SJCRH30 (cell line): ENCODE measurements at places on chromosomes 7 and 10. TPM values are rescaled to one million over a fixed set of nuclear protein-coding genes. Genes with fewer than 3 reads are reported as not detected.
A peak's percentile ranks its signal among the peaks of the same experiment; 100 is the strongest.

- H3K27ac ChIP-seq = no peak overlapping the region
- no peaks in the 10 kb centered on the region for H3K4me1 ChIP-seq
- no peaks in the 10 kb centered on the region for H3K36me3 ChIP-seq
- peak; percentile 17 for DNase-seq
- no peak overlapping the region for H3K4me3 ChIP-seq
Measured at GRCh38 chr7:110090110-110090820, 1000.7 kb upstream of the LRRN3 start.

DNA sequence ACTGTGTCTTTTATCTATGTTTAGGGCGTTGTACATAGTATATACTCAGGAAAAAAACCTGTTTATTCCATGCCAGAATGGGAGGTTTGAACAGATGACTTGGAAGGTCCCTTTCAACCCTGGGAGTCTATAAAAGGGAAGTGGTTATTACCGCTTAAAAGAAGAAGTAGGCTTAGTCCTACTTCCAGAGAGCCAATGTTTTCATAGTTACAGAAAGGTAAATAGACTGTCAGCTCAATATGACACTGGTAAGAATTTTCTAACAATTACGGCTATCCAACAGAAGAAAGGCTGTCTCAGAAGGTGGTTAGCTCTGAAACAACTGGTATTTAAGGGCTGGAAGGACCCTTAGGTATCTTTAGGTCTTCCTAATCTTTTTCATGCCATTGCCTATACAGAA is 1.1 kb upstream of the TFAM start:
- peaks cover 17% of the 10 kb centered on the region for H3K36me3 ChIP-seq
- peak overlapping the region; percentile 69 for H3K4me3 ChIP-seq
- no peaks in the 10 kb centered on the region for H3K27me3 ChIP-seq
- DNase-seq = no peak

DNA sequence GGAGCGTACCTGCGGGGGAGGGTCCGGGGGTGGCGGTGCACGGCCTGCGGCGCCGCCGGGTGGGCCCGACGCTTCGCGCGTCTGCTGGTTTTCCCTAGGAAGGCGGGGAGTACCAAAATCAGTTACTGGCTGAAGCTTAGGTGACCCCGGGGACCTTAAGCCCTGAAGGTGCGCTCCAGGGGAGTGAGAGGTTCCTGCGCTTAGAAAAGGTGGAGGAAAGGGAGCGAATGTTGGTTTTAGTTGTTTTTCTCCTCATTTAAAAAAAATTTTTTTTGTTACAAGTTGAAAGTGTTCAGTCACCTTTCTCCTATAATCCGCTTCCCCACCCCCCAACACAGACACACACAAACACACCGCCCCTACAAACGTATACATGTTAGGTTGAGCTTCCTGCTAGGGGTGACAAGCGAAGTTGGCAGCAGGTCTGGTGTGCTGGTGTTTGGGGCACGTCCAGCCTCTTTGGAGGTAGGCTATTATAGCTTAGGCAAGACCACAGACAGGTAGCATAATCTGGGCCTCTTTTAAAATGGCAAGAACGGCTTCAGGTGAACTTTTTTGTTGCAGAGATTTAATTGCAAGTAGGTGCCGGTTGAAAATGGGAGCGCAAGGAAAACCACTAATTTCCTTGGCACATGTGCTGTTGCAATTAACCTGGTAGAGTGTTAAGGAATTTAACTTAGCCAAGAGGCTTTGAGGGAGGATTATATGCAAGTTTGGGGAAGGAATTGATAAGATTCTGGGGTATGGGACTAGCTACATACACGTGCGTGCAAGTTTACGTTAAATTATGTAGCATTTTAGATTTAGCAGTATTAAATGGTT is 945 bp downstream of the ADD3 start:
- peaks cover 20% of the 10 kb centered on the region for H3K4me1 ChIP-seq
- peak overlapping the region; percentile 71 for H3K4me3 ChIP-seq
- H3K27me3 ChIP-seq = no peaks in the 10 kb centered on the region
- H3K36me3 ChIP-seq = no peaks in the 10 kb centered on the region

Gene TMEM229A
- not detected in 2 replicates for total RNA-seq

Gene PON3
- total RNA-seq = not detected in 2 replicates

DNA sequence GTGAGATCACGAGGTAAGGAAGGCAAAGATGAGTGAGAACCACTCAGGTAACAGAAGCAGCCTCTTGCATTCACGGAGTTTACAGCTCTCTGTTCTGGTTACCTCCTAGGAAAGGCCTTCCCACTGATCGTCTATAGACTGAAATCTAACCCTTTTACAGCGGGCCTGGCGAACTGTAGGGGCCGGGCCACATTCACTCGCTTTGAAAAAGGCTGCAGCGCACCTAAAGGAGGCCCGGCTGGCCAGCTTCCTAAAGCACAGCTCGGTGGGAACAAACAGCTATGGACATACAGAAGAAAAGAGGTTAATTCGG is 565 bp downstream of the ATP5MK start:
- no peaks in the 10 kb centered on the region for H3K27me3 ChIP-seq
- peak; percentile 42 for DNase-seq
- H3K36me3 ChIP-seq = peaks cover 43% of the 10 kb centered on the region
- peak overlapping the region; percentile 71 for H3K4me3 ChIP-seq
- H3K27ac ChIP-seq = peak overlapping the region; percentile 76
- no peaks in the 10 kb centered on the region for H3K4me1 ChIP-seq

Gene WIPF3
- total RNA-seq = not detected in 2 replicates

Gene SOSTDC1
- 6.2 and 7.3 TPM in 2 replicates for total RNA-seq

Gene COBL
- 0.03 and 0.04 TPM in 2 replicates for total RNA-seq

DNA sequence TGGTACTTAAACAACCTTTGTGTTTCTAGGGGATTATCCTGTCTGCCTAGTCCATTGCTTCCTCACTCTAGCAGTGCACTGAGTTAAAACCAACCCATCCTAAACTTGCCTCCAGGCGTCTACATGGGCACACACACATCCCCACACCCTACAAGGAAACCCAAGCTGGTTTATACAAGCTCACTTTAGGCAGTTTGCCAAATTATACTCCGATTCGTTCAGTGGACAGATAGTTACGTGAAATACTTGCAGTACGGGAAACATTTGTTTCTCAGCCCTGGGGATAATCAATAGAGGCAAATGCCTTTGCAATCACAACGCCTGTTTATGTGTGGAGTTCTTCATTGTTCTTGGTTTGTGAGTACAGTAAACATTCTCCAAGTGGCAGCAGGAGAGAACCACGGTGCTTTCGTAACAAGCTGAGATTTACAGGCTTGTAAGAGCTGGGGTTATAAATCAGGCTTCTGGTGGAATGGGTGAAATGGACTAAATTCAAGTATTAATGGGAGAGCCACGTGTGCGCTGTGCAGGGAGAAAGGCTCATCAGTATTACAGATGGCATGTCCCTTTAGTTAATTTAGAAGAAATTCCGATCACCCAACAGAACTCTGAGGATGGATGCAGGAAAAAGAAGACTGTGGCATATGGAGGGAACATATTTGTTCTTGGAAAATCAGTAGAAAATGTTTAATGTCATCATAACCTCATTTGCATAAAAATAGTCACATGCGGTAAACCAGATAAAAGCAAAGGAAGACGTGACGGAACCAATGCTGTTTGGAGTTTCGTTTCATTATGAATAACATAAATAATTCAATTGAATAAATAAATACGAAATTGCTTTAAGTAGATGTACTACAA is 217.1 kb downstream of the GALNT17 start:
- H3K27me3 ChIP-seq = no peaks in the 10 kb centered on the region
- H3K36me3 ChIP-seq = no peaks in the 10 kb centered on the region
- H3K4me3 ChIP-seq = no peak overlapping the region
- DNase-seq = no peak
- H3K4me1 ChIP-seq = no peaks in the 10 kb centered on the region; the same call in 1 of the 2 replicates

Gene GATA3
- total RNA-seq = 0.53 and 1.2 TPM in 2 replicates

DNA sequence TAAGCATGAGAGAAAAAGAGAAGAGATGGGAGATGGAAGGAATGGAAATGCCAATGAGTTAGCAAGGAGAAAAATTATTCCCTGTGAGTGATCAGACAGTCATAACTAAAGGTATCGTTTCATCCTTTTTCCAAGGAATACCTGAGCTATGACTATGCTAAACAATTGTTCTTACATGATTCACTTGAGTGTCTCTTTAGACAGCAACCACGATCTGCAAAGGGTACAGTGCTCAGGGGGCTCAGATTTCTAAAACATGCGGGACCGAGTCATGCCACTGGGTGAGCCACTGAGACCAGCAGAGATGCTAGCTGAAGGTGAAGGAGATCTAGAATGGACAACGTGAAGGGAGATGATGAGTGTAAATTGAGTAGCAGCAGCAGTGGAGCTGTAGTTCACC is 78.0 kb upstream of the CTTNBP2 start:
- no peaks in the 10 kb centered on the region for H3K4me1 ChIP-seq
- H3K36me3 ChIP-seq = no peaks in the 10 kb centered on the region
- no peaks in the 10 kb centered on the region for H3K27me3 ChIP-seq
- DNase-seq = no peak
